ENCODE measurements at places on chromosomes 12 and 14. TPM values are rescaled to one million over a fixed set of nuclear protein-coding genes. Genes with fewer than 3 reads are reported as not detected.

The FAM222A gene
- total RNA-seq: 1.6 TPM

The PLA2G1B gene
- not detected for total RNA-seq

The OR6C3 gene
- not detected for total RNA-seq

The SLC17A8 gene
- total RNA-seq: not detected

The CNTN1 gene
- total RNA-seq: not detected

The DLGAP5 gene
- not detected for total RNA-seq

The RHOJ gene
- total RNA-seq: not detected

The TEX22 gene
- total RNA-seq: 7.5 TPM

The FGF6 gene
- not detected for total RNA-seq

The BICDL1 gene
- 147 TPM for total RNA-seq

Measured in naive thymus-derived CD8-positive, alpha-beta T cell (primary cell).